Activated CD4-positive, CD25-positive, alpha-beta regulatory T cell treated with anti-CD3 and anti-CD28 coated beads, Interleukin-2, amount 50 U/mL, for 24 hours (primary cell): ENCODE measurements at places on chromosomes 1 and 21.

GRCh38 chr1:201877877-201878401 lies 10.8 kb upstream of the SHISA4 start:
- ATAC-seq: no peak

DNA sequence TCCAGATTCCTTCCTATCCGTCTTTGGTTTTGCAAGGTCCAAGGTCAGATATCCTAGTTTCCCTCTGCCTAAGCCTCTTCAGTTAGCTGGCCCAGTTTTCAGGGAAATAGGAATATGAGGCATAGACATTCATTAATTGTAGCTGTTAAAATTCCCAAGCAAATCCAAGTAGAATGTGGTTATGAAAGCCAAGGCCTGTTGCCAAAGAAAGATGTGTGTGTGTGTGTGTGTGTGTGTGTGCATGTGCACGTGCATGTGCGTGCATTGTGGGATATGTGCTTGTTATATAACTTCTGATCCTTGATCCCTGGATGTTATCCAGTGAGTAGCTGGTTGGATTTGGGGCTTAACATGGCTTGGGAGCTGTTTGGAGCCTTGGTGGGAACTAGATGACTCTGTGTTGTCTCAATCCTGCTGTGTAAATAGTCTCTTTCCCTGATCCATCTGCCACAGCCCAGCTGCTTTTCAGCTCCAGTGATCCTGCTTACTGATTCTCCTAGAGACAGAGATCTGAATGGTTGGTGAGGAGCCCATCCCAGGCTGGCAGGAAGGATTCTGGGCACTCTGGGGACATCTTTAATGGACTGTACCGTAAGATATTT lies 70.6 kb upstream of the GCLM start:
- ATAC-seq: no peak

DNA sequence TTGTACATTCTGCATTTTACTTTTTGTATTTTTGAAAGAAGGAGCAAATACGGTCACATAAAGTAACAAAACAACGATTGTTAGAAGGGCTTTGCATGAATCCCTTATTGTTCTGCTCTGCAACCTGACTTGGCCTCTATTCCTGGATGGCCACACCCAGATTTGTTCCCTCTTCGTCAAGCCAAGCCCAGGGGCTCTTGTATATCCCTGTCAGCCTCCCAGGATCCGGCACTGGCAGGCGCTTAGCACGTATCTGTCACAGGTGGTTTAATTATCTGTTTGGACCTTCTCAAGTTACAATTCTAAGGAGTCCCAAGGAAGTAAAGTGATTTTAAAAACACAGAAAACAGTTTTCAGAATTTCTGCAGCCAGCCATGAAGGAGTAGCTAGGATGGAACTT lies 28.0 kb downstream of the CRYAA start:
- ATAC-seq: no peak

GRCh38 chr1:17831597-17831996 lies 76.5 kb downstream of the ACTL8 start:
- no peak for ATAC-seq

DNA sequence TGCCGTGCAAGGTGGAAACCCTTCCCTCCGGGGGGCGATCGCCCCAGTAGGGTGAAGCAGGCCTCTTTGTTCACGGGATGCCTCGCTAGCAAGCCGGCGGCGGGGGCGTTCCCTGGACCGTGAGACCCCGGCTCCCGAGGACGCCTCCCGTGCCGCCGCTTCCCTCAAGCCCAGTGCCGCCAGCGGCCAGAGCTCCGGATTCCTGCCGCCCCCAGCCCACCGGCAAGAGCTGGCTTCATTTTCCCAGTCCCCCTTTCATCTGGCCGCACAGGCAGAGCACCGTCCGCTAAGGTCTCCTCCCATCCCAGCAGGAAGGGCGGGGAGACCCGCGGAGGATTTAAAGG lies 16.3 kb downstream of the IER5 start:
- ATAC-seq: no peak

GRCh38 chr1:90557706-90558105 lies 159.4 kb downstream of the BARHL2 start:
- ATAC-seq: no peak

GRCh38 chr1:174626031-174627025 lies 178.6 kb downstream of the GPR52 start:
- no peak for ATAC-seq

GRCh38 chr1:46941135-46941694 lies at the start of gene CYP4A11:
TSS of gene CYP4A11 (minus strand) at chr1:46941476. CDS start at chr1:46941433, 43 bp downstream.
- no peak for ATAC-seq

DNA sequence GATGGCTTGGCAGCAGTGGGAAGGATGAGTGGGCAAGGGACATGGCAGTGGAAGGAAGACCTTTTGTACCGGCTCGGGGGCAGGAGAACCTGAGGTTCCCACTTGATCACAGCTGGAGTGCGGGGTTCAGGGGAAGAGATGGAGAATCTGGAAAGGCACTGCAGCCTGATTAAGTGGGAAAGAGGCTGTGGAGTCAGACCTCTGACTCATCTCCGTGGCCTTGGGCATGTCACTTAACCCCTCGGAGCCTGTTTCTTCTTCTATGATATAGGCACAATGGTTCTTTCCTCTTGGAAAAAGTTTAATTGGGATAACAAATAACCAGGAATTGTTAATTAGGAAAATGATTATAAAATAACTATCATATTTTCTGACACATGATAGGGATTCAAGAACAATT lies 13.1 kb upstream of the TMEM61 start:
- ATAC-seq: no peak

- no peak for ATAC-seq
These were observed 304.9 kb downstream of the HHAT start for GRCh38 chr1:210633636-210634035.

GRCh38 chr1:157155658-157156057 lies 17.5 kb upstream of the ETV3 start:
- no peak for ATAC-seq

- ATAC-seq: no peak
These were observed 121.6 kb downstream of the GLIS1 start for GRCh38 chr1:53617382-53617781.

DNA sequence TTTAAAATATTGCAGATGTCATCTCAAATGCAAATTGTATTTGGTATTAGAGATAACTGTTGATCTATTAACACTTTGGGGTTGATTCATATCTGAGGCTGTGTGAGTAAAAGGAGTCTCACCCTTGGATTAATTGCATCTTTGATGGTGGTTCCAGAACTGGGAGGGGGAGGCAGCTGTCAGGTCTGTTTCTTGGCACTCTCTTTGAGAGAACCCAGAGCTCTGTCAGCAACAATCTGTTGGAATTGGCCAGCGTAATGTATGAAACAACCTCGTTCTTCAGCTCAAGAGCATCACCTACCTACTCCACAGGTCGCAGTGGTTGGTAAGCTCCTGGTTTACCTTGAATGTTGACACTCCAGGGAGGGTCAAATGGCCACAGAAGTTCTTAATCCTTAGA lies 424.1 kb downstream of the CAMTA1 start:
- no peak for ATAC-seq

GRCh38 chr1:29584776-29585175 lies 348.5 kb downstream of the PTPRU start:
- ATAC-seq: no peak

DNA sequence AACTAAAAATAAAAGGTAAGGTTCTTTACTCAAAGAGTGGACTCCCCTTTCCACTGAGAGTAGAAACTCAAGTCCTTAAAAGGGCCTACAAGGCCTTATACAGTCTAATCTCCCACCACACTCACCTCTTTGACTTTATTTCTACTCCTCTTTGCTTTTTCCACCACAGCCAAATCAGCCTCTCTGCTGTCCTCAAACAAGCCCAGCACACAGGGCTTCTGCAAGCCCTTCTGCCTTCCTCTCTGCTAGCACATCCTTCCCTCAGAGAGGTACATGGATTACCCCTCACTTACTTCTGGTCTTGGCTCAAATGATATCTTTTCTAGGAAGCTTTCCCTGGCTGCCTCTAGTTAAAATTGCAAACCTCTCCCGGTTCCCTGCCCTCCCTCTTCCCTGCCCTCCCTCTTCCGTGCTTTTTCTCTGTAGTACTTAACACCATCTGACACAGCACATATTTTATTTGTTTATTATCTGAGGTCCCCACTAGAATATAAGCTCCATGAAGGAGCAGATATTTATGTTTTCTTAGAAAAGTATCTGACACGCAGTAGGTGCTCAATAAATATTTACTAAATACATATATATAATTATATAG lies 1.7 kb downstream of the LYST start:
- no peak for ATAC-seq

GRCh38 chr21:19833082-19833481 lies 1165.1 kb upstream of the NCAM2 start:
- ATAC-seq: no peak

DNA sequence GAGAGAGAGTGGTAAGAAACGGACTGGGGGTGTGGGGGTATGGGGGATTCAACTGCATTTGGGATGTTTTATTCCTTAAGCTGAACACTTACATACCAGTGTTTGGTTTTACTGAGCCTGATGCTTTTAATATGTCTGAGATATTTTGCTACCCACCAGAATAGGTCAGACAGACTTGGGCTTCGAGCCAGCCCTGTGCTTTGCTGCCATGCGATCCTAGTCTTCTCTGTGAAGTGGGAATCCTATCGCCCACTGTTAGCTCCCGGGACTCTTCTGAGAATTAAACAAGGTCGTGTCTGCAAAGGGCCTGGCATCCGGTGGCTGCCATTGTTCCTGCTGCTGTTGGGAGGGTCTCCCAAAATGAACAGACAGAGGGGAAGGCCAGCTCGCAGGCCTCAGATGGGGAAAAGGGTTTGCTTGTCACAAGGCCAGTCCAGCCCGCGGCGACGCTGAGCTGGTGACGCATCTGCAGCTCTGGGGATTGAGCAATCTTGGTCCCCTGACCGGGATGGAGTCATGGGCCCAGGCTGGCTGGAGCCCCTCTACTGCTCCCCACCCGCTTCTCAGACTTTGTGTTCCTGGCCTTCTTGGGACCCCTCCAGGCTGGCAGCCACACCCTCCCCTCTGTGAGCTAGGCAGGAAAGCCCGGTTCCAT lies 26.9 kb upstream of the ECE1 start:
- ATAC-seq: no peak

- ATAC-seq: no peak
These were observed 177.5 kb downstream of the DNM3 start for GRCh38 chr1:172018727-172019311.

- ATAC-seq: no peak
These were observed 13.7 kb downstream of the MEGF6 start for GRCh38 chr1:3597599-3597964.

DNA sequence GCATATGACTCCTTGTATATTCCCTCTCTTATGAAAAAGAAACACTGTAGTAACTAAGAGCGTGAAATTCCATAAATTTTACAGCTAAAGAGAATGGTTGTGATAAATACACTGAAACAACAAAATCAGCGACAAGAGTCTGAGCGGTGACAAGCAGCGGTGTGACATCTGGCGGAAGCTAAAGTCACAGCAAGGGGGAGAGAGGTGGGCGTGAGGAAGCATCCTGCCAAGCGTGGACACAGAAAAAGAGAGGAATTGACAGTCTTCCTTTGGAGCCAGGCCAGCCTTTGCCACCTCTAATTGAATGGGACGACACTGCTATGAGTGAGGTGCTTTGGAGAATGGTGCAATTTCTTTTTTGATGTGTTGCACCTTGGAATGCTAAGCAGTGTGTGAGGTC lies 25.9 kb downstream of the PSMB2 start:
- no peak for ATAC-seq

GRCh38 chr1:223520200-223520599 lies 127.0 kb downstream of the CCDC185 start:
- ATAC-seq: no peak

GRCh38 chr1:219465212-219466093 lies 147.5 kb downstream of the ZC3H11B start:
- peak; percentile 39 for ATAC-seq

DNA sequence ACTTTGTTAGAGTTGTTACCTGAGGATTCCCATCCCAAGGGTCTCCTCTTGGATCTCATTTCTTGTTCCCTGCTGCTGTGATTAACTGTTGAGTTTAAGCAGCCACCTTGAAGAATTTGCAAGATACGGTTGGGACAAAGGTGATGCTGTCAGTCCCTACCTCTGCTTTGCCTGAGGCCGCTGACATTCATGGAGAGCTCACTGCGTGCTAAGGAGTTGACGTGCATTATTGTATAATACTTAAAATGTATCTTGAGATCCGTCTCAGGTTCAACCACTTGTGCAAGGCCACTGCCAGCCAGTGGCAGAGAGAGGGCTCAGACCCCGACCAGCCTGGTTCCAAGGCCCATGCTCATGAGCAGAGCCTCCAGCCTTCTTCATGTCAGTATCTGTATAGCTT lies 14.2 kb downstream of the DOP1B start:
- no peak for ATAC-seq
